ENCODE measurements at places on chromosomes 2 and 18.
A peak's percentile ranks its signal among the peaks of the same experiment; 100 is the strongest.

- no peak for DNase-seq
These were observed 45.7 kb downstream of the CCDC102B start for GRCh38 chr18:68843473-68844089.

DNA sequence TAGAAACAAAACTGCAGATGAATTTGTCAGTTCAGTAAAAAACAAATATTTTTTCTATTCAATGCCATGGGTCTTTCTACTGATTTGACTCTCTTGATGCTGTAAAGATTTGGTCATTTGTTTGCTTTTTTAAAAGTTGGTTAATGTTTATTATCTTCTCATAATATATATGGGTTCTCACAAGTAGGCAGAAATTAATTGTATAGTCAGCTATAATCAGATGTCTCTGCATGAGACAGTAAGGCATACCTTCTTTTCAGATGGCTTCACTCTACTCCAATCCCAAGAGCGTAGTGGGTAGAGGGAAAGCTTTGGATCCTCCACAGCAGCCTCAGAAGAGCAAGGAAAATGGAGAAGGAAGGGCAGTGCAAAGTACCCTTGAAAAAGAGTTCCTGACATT is 1202.9 kb upstream of the CELF4 start:
- no peak for DNase-seq

DNA sequence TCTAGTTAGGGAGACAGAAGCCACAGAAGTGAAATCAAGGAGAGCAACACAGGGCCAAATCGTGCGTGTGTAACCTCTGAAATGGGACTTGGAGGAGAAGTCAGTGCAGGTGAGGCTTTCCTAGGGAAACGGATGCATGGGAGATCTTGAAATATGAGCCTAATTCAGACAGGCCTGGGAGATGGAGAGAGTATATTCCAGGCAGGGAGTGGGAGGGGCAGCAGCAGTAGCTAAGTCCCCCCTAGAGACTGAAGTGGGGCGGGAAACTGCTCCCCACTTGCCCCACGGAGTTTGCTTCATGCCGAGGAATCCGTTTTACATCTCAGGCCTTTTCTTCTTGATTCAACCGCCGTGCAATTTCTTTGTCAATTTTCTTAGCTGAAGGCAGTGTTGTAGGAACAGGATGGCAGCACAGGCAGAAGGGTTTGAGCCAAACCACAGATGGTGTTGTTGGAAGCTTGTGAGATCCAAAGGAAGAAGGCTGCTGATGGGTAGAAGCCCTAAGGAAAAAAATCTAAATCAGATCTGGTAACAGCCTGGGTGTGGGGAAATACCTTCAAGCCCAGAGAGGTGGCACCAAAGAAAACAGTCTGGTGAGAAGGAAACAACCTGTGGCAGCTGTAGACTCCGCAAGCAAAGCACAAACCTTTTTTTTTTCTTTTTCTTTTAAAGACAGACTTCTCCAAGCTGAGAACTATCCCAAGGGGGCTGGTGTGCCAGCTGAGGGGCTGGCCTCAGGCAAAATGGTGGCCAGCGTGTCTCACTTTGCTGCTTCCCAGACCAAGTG is 40.2 kb downstream of the EPAS1 start:
- no peak for DNase-seq

- DNase-seq, result no peak
These were observed 1321.6 kb upstream of the ACVR2A start for GRCh38 chr2:146523196-146523595.

DNA sequence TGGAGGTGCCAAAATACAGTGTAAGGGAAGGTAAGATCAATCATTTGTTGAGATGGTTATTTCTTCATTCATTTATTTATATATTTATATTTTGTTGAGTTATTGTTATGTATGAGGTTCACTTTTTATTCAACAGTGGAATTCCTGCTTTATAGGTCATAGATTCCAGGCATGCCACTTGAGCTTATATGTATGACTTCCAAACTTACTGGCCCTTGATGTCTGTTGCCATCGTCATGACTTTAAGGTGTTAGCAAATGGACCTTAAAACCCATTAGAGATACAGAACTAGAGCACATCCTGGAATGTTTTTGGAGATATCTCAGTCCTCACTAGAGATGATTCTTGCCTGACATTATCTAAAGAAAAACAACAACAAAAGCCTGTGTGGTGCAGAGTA is 25.9 kb downstream of the CCDC85A start:
- DNase-seq, result no peak

- no peak for DNase-seq
These were observed 237.3 kb downstream of the CALCRL start for GRCh38 chr2:187210726-187211125.

- DNase-seq, result no peak
These were observed 242.0 kb downstream of the TWIST2 start for GRCh38 chr2:239089884-239090283.

GRCh38 chr2:74597410-74597809 is 42.9 kb downstream of the DOK1 start:
- DNase-seq, result no peak

GRCh38 chr2:1708476-1709334 is 35.6 kb downstream of the PXDN start:
- no peak for DNase-seq

DNA sequence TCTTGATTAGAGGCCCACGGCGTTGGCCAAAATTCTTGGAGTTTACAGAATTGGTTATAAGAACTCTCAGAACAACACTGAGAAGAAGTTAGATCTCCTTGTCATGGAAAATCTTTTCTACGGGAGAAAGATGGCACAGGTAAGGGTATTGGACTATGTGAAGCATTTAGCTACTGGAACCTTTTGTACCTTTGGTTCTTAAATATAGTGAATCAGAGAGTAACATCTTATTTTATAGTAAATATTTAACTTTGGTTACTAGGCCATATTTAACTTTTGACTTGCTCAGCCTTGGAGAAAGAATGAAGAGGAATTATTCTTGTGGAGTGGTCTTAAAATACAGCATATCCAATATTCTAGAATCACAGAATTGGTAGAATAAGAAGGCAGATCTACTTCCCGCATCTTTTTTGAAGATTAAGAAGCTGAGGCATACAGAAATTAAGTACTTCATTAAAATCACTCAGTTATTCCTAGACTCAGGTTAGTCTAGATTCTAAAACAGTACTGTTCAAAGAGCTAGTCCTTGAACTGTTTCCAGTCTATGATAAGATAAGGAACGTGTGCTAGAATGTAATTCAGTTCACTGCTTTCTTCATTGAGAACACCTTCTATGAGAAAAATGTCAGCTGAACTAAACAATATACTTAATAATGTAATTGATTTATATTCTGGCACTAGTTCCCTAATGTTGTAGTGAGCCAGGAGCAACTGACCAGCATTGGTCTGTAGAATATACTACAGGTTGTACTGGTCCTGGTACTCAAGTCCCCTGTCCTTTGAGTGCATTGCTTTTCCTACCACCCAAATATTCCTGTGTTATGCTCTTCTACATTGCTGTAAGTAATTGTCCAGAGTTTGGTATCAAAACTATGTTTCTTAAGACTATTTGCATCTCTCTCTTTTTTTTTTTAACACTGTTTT is 53.7 kb upstream of the PTH2R start:
- no peak for DNase-seq

GRCh38 chr18:36757081-36757480 is 71.7 kb downstream of the TPGS2 start:
- DNase-seq, result peak; percentile 52

Data from fibroblast of the conjunctiva (primary cell).